T-helper 17 cell (primary cell): ENCODE measurements at places on chromosomes 16 and 17. TPM values are rescaled to one million over a fixed set of nuclear protein-coding genes. Genes with fewer than 3 reads are reported as not detected.

Gene CACNG1
- total RNA-seq: not detected

Gene ITGAL
- total RNA-seq: 322 TPM

Gene KRTAP1-1
- total RNA-seq: not detected

Gene MYH1
- total RNA-seq: not detected

Gene ANKRD40CL
- not detected for total RNA-seq

Gene KAT7
- total RNA-seq: 191 TPM

Gene NOS2
- total RNA-seq: not detected

Gene IRF8
- total RNA-seq: 22.8 TPM

Gene OR1A1
- not detected for total RNA-seq

Gene PRSS8
- not detected for total RNA-seq

Gene MRPL12
- total RNA-seq: 21.8 TPM

Gene RNF112
- 0.25 TPM for total RNA-seq

Gene TBC1D3L
- 0.16 TPM for total RNA-seq

Gene MARCHF10
- total RNA-seq: 0.80 TPM

Gene RUSF1
- 60.7 TPM for total RNA-seq

Gene MT4
- total RNA-seq: not detected

Gene ITGAD
- not detected for total RNA-seq
